ENCODE measurements at places on chromosomes 2 and 18.

DNA sequence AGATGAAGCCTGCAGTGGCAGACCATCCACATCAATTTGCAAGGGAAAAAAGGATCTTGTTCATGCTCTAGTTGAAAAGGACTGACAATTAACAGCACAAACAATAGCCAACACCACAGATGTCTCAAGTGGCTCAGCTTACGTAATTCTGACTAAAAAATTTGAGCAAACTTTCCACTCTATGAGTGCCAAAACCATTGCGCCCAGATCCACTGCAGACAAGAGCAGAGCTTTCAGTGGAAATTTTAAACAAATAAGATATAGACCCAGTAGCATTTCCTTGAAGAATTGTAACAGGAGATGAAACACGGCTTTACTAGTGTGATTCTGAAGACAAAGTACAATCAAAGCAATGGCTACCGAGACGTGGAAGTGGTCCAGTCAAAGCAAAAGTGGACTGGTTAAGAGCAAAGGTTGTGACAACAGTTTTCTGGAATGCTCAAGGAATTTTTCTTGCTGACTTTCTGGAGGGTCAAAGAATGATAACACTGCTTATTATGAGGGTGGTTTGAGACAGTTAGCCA, 12.0 kb upstream of the ZNF396 start:
- DNase-seq, result no peak

DNA sequence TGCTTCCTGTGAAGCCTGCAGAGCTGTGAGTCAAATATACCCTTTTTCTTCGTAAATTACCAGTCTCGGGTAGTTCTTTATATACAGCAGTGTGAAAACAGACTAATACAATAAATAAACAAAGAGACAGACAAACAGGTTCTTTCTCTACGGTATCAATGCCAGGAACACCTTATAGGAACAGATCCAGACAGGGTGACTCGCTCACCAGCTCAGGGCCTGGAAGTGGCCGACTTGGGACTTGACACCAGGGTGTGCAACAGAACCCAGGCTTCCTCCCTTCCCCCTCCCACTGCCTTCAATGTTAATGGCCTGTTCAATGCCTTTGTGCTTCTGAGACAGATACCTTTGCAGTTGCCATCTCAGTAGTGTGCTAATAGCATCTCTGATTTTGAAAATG, 309.5 kb downstream of the ALK start:
- DNase-seq, result no peak

- DNase-seq, result no peak
These were observed 42.3 kb upstream of the FHOD3 start for GRCh38 chr18:36255072-36255698.

- DNase-seq, result no peak
These were observed 69.6 kb downstream of the THNSL2 start for GRCh38 chr2:88239781-88240180.

GRCh38 chr18:46718501-46719341, 38.1 kb downstream of the ST8SIA5 start:
- no peak for DNase-seq

DNA sequence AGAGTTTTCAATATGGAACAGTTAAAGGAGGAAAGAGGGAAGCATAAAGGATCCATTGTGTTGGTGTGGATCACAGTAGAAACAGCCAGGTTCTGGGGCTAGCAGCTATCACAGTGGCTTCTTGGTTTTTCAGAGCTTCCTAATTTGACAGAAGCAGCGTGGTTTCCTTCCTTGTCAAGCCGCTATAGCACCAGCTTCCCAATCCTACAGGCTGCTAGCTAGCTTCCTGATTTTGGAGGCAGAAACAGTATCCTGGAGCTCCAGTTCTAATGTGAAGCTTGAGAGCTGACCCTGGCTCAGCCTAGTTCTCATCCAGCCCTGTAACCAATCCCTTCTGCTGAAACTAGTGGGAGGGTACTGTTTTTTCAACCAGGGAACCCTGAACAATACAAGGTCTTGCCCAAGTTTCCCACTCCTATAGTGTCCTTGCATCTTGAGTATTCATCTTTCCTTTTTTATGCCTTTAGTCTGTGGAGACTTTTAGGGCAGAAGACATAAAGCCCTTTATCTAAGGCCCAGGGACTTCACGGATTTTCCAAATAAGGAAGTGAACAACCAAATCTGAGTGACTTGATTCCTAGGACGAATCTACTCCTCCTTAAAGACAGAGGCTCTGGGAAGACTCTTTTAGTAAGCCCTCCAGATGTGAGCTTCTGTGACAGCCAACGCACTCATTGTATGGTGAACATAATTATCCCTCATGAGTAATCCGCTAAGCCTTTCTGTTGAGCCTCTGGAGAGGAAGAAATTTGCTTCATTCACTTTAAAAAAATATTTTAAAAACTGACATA, 33.8 kb downstream of the CCDC93 start:
- no peak for DNase-seq

DNA sequence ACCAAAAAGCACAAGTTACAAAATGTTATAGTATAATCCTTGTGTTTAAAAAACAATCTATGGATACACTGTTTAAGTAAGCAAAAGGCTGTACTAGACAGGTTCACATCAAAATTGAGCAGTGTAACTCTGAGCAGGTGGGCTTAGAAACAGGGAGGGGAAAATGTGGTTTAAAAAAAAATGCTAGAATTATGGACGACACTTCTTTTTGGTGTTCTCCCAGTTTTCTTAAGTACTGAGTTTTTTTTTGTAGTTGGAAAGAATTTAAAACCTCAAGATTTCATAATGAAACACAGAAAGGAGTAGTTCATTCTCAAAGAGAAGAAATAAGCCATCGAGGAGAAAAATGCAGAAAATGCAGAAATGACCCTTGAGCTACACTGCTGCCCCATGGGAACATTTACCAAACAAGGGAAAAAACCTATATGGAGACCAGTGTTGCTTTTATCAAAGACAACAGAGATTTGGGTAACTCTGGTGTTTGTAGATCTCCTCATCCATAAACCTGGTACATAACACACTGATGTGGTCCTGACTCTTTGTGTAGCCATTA, 100.7 kb downstream of the MYO5B start:
- DNase-seq, result no peak

DNA sequence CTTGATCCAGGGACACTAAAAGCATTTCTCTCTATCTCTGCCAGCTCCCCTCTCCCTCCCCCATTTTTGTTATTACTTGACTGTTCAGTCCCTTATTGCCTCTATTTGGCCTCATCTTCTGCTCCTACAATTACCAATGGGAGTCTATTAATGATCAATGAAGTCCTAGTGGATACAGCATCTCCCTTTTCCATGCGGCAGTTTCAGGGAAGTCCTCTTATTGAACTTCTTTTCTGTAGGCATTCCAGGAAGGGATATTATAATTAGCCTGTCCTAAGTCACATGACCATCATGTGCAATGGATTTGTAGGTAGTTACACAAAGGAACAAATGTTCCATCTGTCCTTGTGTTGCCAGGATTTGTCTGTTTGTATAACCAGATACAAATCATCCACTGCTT, 495.1 kb upstream of the CNTNAP5 start:
- DNase-seq, result no peak

DNA sequence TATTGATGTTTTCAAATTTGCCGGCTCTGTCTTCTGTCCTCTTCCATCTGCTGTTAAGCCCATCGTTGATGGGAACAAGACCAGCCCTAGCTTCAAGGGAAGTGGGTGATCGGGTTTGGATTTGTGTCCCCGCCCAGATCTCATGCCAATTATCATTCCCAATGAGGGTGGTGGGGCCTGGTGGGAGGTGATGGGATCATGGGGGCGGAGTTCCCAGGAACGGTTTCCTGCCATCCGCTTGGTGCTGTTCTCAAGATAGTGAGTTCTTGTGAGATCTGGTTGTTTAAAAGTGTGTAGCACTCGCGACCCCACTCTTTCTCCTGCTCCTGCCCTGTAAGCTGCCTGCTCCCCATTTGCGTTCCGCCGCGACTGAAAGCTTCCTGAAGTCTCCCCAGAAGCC, 9.5 kb downstream of the ASB18 start:
- no peak for DNase-seq

DNA sequence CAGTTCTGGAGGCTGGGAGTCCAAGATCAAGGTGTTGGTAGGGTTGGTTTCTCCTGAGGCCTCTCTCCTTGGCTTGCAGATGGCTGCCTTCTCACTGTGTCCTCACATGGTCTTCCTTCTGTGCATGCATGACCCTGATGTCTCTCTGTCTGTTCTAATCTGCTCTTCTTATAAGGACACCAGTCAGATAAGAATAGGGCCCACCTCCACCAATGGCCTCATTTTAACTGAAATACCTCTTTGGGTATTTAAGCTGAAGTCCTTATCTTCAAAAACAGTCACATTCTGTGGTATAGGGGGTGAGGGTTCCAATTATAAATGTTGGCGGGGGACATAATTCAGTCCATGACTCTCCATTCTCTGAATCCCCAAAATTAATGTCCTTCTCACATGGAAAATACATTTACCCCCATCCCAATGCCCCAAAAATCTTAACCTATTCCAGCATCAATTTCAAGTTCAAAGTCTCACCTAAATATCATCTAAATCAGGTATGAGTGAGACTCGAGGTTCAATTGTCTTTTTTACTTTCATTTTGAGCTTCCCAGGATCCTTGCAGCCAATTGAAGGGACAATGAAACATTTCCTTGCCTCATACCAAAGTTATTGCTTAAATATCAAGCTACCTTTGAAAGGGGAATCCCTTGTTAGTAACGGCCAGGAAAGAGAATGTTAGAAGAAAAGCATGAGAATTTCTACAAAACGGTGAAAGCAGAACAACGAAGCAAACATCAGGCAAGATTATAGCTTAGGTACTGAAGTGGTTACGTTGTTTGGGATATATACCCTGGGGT, 20.6 kb upstream of the CNOT11 start:
- DNase-seq, result no peak

DNA sequence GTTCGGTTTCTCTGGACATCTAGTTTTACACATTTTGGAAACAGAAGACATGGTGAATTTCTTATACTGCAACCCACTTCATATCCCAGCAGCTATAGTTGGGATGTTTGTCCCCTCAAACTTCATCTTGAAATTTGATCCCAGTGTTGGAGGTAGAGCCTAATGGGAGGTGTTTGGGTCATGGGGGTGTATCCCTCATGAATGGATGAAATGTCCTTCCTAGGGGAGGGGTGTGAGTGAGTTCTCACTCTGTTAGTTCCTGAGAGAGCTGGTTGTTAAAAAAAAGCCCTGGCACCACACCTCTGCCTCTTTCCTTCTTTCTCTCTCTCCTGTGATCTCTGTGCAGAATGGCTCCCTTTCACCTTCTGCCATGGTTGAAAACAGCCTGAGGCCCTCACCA, 369.0 kb upstream of the KCNJ3 start:
- no peak for DNase-seq

- no peak for DNase-seq
These were observed 49.3 kb downstream of the NRP2 start for GRCh38 chr2:205731583-205731981.

DNA sequence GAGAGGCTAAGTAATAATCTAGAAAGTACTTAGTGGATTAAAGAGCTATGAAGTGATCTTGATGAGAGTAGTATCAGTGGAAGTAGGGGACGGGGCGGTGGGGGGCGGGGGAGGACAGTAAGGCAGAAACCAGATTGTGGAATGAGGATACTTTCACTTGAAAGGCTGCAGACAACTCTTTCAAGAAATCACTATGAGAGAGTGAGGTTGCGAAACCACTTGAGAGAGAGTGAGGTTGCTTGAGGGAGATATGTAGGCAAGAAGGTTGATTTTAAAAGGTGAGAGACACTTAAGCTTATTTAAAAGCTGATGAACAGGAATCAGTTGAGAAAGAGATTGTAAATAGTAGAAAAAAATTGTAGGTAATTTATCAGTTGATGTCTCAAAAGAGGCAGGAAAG, 3.8 kb downstream of the ZNF397 start:
- DNase-seq, result no peak

GRCh38 chr18:59264121-59264571, 9.1 kb downstream of the RAX start:
- DNase-seq, result no peak

- DNase-seq, result no peak
These were observed 53.5 kb upstream of the NDUFV2 start for GRCh38 chr18:9048808-9049494.

DNA sequence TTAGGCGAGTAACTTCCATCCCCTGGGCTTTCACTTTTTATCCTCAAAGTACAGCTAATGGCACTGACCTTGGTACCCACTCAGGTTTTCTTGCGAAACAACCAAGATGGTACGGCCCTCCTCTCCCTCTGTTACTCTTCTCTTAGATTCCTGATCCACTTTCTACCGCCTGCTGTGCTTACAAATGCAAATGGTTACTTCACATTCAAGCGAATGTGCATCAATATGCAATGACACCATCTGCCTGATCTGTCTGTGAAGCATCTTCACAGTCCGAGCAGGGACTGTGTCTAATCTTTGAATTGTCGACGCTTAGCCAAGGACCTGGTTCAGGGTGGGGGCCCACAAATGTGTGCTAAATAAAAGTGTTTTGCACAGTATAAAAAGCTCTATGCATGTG, 112.2 kb downstream of the TRIB2 start:
- no peak for DNase-seq

DNA sequence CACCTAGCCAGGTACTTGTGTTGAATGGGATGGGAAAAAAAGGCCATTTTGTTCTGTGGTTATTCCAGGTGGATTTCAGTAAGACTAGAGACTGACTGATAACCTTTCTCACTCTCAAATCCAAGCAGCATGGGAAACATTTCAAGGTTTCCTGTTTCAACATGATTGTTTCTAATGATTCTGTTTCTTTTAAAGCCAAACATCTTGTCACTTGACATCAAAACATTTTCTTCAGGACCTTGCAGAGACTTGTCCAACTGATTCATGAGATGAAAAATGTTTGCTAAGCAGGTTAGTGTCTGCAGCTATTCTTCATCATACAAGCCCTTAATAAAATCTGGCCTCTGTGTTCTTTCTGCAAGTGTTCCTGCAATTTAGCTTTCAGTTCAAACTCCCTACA, 456.5 kb upstream of the CWC22 start:
- DNase-seq, result peak; percentile 8

GRCh38 chr2:127106457-127106990, 430 bp downstream of the BIN1 start:
- no peak for DNase-seq

GRCh38 chr2:85542777-85543176, 3.8 kb downstream of the MAT2A start:
- no peak for DNase-seq

GRCh38 chr18:27478459-27478858, 293.4 kb upstream of the CHST9 start:
- no peak for DNase-seq

DNA sequence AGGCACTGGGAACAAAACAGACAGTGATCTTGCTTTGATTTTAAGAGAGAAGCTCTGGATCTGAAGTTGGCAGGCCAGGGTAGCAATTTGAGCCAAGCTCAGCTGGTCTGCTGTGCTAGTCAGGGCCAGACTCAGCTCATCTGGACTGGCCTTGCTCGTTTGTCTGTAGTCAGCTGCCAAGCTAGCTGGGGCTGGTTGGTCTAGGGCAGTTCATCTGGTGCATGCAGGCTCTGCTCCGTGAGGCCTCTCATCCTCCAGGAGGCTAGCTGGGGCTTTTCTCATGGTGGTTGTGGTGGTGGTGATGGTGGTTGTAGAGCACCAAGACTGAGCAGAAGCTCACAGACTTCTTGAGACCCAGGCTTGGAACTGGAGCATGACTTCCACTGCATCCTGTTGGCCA, 10.3 kb downstream of the FBLN7 start:
- DNase-seq, result no peak

- no peak for DNase-seq
These were observed 17.3 kb downstream of the HPCAL1 start for GRCh38 chr2:10319892-10320574.

Data from spinal cord (tissue), 10 donors.